ENCODE measurements at places on chromosomes 1 and 21.

- DNase-seq = no peak
Measured at GRCh38 chr1:208528578-208529240, 284.5 kb upstream of the PLXNA2 start.

GRCh38 chr1:175192111-175192629 is 406 bp downstream of the KIAA0040 start:
- DNase-seq = peak; percentile 14

GRCh38 chr1:193712392-193712791 is 526.0 kb upstream of the B3GALT2 start:
- no peak for DNase-seq

- no peak for DNase-seq
Measured at GRCh38 chr1:15757575-15758342, 836 bp upstream of the FBLIM1 start.

GRCh38 chr1:179867493-179868330 is 9.9 kb downstream of the TOR1AIP2 start:
- peak; percentile 4 for DNase-seq

Data from activated naive CD4-positive, alpha-beta T cell (primary cell).